Activated CD4-positive, alpha-beta T cell treated with anti-CD3 and anti-CD28 coated beads, Interleukin-2, amount 10 ng/mL, durations not matched to agents 7 days and 5 days (primary cell): ENCODE measurements at places on chromosomes 12 and 14.

DNA sequence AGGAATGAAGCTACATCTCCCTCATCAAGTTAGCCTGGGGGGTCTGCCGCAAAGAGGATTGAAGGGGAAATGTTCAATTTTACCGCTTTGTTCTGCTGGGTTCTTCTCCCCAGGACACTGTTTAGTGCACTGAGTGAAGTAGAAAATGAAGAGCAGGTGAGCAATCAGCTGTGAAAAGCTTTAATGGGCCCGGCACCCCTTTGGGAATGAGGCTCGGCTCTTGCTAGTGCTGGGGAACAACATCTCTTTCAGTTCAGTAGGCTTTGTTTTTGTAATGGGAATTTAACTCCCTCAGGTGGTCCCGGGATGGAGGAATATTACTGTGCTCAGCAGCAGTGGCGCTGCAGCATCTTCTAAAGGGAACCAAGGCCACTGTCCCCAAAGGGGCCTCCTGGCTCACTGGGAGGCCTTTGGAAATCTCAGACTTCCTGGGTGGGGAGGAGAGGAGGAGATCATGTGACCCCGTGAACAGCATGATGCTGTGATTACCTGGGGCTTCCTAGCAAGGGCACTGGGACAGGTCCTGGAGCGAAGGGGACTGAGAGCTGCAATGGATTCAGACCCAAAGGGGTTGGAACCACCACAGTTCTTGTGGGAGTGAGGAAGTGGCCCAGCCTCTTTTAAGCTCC lies 85.2 kb upstream of the MAX start:
- peaks cover 2% of the 10 kb centered on the region for H3K27me3 ChIP-seq
- no peaks in the 10 kb centered on the region for H3K4me1 ChIP-seq
- H3K36me3 ChIP-seq, result peaks cover 2% of the 10 kb centered on the region
- DNase-seq, result no peak

- no peaks in the 10 kb centered on the region for H3K27me3 ChIP-seq
- no peak overlapping the region for H3K4me3 ChIP-seq
- H3K36me3 ChIP-seq, result peaks cover 4% of the 10 kb centered on the region
- peak overlapping the region; percentile 63 for H3K27ac ChIP-seq
Observed at GRCh38 chr14:99029916-99030305, 242.1 kb downstream of the BCL11B start.

DNA sequence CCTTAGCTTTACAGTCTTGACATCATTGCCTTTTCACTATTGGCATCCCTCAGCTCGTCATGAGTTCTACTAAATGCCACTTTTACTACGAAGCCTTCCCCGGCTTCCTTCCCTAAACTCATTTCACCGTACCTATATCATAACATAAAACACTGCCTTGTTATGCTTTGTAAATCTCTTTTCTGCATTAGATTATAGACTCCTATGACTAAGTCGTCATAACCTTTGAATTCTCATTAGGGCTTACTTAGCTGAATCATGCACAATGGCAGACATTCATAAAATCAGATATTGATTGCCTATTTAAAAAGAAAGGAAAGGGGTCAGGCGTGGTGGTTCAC lies 21.0 kb downstream of the BTG1 start:
- DNase-seq, result no peak
- H3K36me3 ChIP-seq, result peaks cover 48% of the 10 kb centered on the region
- no peaks in the 10 kb centered on the region for H3K27me3 ChIP-seq
- H3K27ac ChIP-seq, result peak overlapping the region; percentile 67
- peak overlapping the region; percentile 20 for H3K4me3 ChIP-seq

GRCh38 chr12:87760943-87761342 lies 268.3 kb downstream of the C12orf50 start:
- H3K4me1 ChIP-seq, result no peaks in the 10 kb centered on the region
- DNase-seq, result no peak
- H3K36me3 ChIP-seq, result no peaks in the 10 kb centered on the region
- H3K27ac ChIP-seq, result no peak overlapping the region
- no peaks in the 10 kb centered on the region for H3K27me3 ChIP-seq

- H3K27me3 ChIP-seq, result peaks cover 10% of the 10 kb centered on the region
- peaks cover 21% of the 10 kb centered on the region for H3K36me3 ChIP-seq
Observed at GRCh38 chr14:64987438-64987767, 708 bp downstream of the FNTB start.

GRCh38 chr12:5047729-5048128 lies 4.0 kb downstream of the KCNA5 start:
- H3K4me1 ChIP-seq, result peaks cover 14% of the 10 kb centered on the region
- no peak for DNase-seq
- H3K27ac ChIP-seq, result no peak overlapping the region
- H3K4me3 ChIP-seq, result no peak overlapping the region
- H3K27me3 ChIP-seq, result peaks cover 29% of the 10 kb centered on the region

DNA sequence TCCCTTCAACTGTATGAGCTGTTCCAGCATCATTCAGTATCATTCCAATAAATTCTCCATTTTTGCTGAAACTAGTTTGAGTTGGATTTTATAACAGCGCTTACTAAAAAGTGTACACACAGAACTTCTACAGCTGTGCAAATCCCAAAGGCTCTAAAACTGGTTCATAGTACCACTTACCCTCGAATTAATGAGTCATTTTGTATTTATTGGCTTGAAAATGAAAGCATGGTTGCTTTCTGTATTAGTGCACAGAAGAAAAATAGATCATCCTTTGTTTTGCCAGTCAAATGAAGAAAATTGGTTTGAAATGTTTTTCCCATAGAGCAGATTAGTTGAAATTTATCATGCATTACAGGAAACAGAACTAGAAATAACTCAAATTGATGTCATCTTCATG lies 268.3 kb upstream of the CPNE8 start:
- no peaks in the 10 kb centered on the region for H3K4me1 ChIP-seq
- H3K36me3 ChIP-seq, result no peaks in the 10 kb centered on the region
- no peak overlapping the region for H3K27ac ChIP-seq
- DNase-seq, result no peak

DNA sequence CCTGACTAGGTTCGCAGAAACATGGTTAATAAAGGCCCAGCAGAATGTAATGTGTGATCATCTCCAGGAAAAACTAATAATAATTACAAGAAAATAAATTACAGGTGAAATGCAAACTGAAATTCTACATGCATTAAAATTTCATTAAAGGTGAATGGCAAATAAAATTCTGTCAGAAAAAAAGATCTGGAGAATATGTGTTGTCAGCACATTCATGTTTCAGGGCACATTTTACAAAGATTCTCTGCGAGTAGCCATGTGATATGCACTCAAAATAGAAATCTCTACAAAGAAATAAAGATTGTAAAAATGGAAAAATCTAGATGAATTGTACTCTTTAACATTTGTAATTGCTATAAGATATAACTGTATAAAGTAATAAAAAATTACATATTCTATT lies 765.2 kb downstream of the TMEM121 start:
- peaks cover 2% of the 10 kb centered on the region for H3K4me1 ChIP-seq
- peaks cover 36% of the 10 kb centered on the region for H3K27me3 ChIP-seq
- H3K36me3 ChIP-seq, result no peaks in the 10 kb centered on the region
- no peak overlapping the region for H3K4me3 ChIP-seq
- no peak overlapping the region for H3K27ac ChIP-seq
- no peak for DNase-seq
